NCI-H1694 treated with DMSO at 0.1 percent for 48 hours (cell line): ENCODE measurements at places on chromosomes 2 and 18.
A peak's percentile ranks its signal among the peaks of the same experiment; 100 is the strongest.

DNA sequence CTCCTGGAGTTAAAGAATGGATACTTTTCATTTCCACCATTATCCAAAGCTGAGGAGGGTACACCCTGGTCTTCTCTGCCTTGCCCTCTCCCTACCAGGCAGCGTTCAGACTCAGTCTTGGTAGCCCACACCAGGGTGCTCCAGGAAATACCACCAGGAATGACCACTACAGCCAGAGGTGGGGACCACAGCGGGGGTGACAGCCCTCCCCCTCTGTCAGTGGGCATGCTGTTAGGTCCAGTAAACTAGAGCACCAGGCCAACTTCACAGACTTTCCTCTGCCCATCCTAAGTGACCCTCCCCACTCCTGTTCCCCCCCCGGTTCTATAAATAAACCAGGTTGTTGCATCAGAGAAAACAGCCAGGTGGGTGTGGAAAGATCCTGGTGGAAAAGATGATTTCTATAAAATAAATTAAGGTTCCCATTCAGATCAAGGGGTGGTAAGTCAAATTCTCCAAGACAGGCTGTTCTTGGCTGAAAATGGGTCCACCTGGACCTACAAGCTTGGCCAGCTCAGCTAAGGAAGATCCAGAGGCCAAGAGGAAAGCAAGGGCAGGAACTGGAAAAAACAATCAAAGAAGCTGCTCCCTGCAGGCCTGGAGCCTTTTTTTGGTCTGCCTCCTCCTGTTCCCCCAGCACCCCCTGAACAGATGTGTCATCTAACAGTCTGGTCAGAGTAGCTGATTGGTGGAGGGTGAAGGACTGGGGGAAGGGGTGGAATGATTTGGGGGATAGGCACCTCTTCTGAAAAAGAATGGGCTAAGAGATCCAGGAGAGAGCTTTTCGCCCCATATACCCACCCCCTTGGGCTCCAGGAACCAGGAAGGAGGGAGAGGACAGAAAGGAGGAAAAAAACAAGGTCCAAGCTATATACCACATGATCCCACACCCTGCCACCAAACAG is 2.3 kb downstream of the RAB11FIP5 start:
- DNase-seq, result no peak

- no peak for DNase-seq
These were observed 419.6 kb upstream of the POU3F3 start for GRCh38 chr2:104434318-104434792.

GRCh38 chr2:196967116-196967515 is 40.6 kb upstream of the PGAP1 start:
- DNase-seq, result no peak

GRCh38 chr2:40004336-40004735 is 225.3 kb upstream of the THUMPD2 start:
- no peak for DNase-seq

DNA sequence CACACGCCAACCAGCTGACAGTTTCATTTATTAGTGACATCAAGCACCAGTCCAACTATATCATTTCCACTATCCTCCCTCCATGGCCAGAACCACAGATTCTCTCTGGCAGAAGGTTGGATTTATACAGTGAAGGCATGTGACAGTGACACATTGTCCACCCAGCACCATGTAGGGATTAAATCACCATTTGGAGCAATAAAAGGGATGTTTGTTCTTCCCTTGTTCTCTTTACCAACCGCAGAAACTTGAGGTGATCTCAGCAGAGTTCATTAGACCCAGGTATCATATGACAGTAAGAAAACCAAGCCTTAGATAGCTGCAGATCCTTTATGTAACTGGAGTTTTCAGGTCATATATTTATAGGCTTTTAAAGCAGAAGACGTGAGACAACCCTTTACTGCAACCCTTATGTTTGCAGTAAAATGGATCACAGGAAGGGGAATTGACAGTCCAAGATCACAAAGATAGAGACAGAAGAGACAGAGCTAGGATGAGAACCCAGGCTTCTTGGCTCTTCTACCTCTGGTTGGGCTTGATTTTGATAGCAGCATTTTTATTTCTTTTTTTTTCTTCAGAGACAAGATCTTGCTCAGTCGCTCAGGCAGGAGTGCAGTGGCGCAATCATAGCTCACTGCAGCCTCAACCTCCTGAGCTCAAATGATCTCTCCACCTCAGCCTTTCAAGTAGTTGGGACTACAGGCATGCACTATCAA is 80.1 kb downstream of the XDH start:
- DNase-seq, result no peak

DNA sequence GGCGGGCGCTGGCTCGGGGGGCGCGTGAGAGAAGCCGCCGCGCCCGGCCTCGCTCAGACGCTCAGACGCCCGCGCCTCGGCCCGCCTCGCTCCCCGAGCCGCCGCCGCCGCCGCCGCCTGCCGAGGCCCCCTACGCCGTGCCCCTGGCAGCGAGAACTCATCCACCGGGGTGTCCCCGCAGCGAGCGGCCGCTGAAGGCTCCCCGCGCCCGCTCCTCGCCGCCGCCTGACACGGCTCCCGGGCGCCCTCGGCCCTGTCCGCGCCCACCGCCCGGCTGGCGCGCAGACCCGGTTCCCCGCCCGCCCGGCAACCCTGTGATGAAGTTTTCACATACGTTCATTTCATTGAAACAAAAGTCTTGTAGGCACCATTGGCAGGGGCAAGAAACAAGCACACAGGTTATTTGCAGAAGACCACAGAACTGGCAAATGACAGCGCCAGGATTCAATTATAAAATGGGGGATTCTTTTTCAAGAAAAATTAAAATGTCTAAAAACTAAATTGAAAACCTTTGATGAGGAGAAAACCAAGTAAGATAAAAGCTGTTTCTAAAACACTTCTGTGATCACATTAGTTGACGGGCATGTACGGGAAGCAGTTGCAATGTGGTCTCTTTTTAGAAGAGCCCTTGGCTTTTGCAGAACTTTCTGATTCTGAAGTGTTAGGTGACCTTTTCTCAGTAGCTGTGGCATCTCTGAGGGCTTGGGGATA is 50.5 kb upstream of the TUBA3D start:
- no peak for DNase-seq

DNA sequence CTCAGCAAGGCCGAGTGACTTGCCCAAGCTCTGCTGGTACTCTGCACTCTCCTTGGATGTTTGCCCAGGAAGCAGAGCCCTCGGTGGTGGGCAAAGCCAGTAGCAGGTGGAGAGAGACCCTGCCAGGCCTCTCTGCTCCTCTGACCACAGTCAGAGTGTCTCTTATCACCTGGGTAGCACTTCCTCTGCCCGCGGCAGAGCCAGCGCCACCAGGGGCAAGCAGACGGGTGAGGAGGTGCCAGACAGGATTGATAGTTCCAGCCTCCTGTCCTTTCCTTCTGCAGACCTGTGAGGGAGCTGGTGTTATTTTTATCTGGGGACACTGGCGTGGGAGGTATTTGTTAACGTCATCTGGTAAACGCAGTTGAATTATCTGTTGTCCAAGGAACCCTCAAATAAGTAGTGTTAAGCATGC is 152.9 kb downstream of the SMAD7 start:
- no peak for DNase-seq

DNA sequence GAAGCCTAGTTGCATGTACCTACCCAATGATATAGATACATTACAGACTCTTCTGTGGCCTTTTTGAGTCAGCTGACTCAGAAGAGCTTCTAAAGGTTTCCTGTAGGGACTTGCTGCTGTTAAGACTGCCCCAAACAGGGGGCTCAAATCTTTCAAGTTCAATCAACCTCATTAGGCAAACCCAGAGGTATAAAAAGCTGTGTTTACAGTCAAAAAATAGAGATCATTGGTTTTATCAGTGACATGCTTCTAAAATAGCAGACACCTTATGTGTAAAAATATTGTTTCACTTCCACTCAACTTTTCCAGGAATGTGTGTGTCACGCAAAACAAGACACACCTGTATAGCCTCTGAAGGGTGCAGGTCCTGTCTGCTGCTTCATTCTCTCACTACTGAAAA is 624.3 kb upstream of the FANCL start:
- DNase-seq, result no peak

DNA sequence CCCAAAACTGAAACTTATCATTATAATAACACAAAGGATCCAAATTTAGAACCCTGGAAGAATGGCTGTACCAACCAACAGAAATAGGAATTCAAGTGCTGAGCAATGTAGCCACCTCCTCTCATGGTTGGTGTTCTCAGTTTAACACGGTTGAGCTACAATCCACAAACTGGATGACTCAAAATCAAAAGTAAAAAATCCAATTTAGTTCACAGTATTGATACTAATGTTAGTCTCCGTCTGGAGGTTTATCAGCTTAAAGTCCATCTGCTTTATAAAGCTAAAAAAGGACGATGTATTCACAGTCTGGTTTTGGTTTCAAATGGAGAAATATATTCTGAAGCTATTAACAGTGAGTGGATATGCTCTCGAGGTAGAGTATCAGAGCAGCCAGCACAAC is 40.5 kb downstream of the CNTNAP5 start:
- DNase-seq, result no peak

DNA sequence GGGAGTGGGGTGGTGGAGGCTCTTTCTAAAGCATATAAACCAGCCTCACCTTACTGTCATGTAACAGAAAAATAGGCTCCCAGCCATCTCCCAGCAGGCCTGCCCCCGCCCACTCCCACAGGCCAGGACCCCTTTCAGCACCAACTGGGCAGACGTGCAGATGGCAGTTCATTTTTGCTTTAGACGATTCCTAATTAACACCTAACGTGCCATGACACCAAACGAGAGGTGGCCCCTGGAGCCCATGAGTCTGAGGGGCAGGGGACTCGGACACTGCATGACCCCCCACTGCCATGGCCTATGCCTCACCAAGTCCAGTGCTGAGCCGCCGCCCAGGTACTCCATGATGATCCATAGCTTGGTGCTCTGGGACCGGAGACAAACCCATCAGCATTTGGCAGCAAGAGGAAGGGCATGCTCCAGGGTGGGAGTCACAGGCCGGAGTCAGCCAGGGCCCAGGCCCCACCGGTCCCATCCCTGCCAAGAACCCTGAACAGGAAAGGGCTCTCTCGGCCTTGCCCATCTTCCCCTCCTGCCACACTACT is 7.9 kb downstream of the STK25 start:
- no peak for DNase-seq

GRCh38 chr2:170113168-170113894 is 64.6 kb upstream of the MYO3B start:
- DNase-seq, result no peak

DNA sequence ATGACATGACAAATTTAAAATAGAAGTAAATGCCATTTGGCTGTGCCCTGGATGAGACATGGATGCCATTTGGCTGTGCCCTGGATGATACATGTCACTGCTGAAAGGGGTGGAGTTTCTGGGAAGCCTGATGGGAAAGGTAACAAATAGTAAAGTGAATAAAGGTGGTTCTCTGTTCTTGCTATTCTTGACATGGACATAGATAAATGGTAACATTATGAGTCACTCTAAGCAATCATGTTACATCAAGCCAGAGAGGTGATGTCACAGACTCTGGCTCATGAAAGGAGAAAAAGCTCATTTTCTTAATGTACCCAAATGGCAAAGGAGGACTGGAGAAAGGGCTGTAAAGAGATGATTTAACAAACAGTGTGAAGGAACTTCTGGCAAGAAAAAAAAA is 86.4 kb downstream of the EML6 start:
- no peak for DNase-seq

- DNase-seq, result peak; percentile 60
These were observed 28.7 kb upstream of the RPRD1A start for GRCh38 chr18:36095936-36096519.

DNA sequence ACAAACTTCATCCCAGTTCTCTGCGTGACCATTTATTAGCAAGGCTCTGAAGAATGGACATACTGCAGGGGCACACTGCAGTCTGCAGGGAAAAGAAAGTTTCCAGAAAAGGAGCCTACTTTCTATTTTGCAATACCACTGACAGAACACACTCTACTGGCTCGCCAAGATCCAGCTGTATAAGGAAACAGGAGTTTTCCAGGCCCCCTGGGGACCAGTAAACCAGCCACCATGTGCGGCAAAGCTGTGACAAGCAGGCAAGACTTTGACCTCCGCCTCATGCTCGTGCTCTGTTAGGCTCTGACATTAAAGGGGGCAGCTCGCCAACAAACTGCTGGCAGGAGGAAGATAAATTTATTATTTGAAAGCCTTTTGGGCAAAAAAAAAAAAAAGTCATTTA is 67.3 kb downstream of the CCBE1 start:
- DNase-seq, result peak; percentile 2

DNA sequence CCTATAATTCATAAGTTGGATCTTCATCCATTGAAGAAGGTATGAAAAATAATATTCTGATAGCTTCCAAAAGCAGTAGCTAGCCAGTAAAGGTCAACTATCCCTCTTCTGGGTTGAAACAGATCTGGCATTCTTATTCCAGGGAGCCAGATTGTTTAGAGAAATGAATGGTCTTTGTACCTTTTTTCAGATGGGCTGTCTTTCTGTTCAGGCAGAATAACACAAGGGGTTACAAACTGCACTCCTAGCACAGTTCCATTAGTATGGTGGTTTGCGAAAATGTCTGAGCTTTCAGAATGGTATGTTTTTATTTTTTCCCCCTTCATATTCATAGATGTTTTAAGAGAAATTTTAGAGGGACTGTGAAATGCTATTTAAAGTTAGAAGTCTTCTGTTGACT is 47.5 kb upstream of the TMEM178A start:
- DNase-seq, result no peak

DNA sequence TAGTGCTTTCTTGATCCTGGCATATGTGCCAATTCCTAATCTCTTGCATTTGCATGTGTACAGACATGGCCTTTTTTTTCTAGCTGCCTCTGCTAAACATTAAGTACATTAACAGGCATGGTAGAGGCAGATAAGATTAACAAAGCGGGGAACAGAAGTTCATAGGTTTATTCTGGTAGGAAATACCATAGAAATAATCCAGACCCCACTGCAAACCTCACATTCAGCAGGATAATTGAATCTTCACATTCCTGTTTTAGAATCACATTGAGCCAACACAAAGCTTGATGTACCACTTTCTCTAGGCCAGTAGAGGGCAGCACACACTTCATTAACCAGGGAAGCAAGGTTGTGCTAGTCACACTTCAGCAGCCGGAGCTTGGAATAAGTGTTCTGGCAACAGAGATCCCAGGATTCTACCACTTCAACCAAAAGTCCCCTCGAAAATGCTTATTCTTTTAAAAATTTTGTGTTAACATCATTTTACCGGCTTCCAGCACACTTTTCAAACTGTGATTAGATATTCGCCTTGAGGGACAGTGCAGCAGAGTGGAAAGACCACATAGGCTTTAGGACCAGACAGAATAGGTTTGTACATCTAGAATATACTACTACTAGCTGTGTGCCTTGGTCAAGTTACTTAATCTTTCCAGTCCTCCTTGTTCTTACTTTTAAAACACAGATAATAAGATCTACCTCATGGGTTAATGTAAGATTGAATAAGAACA is 420.2 kb upstream of the CHST9 start:
- peak; percentile 70 for DNase-seq

GRCh38 chr18:49029628-49030027 is 78.9 kb upstream of the SMAD7 start:
- no peak for DNase-seq
